Activated naive CD4-positive, alpha-beta T cell (primary cell): ENCODE measurements at places on chromosomes 1 and 21.

DNA sequence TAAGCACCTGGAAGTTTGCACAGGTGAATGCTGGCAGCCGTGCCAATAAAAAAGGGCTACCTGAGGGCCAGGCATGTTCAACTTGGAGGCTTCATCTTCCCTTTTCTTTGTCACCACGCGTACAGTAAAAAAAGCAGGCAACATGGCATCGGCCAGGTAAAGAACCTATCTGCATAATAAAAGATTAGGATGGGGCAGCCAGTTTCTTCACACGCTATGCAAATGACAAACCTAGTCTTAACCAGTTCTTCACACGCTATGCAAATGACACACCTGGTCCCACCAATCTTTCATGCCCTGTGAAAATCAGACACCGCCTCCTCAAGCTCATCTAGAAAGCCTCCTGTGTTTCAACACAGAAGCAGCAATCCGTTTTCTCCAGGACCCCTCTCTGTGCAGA, 413.4 kb downstream of the HLX start:
- DNase-seq, result no peak

DNA sequence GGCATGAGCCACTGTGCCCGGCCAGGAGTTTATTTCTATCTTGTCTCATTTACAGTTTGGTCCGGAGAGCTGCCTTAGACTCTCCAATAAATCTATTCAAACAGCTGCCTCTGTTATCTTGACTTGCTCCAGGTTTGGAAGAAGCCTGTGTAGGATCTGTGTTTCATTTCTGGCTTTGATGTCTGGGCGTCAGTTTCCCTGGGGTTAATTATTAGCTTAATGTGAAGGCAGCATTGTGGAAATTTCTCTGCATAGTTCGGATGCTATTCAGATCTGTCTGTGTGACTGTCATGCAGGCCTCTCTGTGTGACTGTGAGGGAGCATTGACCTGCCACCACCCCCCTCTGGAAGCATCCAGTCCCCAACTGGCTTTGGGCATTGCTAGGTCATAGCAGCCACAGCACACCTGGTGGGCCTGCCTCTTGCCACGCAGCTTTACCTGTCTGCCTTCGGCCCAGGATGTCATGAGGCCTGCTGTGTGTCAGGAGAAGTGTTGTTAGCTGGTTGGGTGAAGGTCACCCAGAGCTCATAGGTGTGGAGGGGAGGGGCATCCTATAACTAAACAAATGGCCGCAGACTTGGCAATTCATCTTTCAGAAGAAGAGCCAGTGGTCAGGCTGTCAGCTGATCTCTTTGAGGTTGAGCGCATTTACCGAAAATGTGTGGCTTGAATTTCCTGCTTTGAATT, 9.8 kb downstream of the IFNGR2 start:
- no peak for DNase-seq

GRCh38 chr1:185104083-185104482, 52.7 kb downstream of the TRMT1L start:
- no peak for DNase-seq

- DNase-seq, result no peak
Observed at GRCh38 chr1:89732643-89733222, 88.1 kb upstream of the LRRC8D start.

DNA sequence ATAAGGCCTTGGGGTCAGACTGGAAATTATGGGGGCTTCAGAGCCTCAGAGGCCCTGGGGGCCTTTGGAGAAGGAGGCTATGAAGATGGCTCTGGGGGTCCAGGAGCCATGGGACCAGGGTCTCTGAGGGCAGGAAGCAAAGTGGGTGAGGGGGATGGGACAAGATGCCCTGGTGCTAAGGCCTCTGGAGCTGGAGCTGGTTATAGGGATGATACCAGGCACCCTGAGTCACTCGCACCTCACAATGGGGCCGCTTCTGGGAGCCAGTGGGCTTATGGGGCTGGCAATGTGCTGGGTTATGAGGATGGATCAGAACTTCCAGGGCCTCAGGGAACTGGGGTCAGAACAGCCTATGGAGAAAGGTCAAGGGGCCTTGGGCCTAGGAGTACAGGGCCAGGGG, 17.6 kb downstream of the IGFN1 start:
- no peak for DNase-seq

GRCh38 chr1:15120251-15120945, 33.1 kb upstream of the TMEM51 start:
- no peak for DNase-seq

- no peak for DNase-seq
Observed at GRCh38 chr1:244391761-244392160, 59.9 kb downstream of the ADSS2 start.

GRCh38 chr1:46646844-46647243, 21.3 kb downstream of the ATPAF1 start:
- DNase-seq, result no peak

- no peak for DNase-seq
Observed at GRCh38 chr1:119472080-119472818, 34.8 kb upstream of the HSD3B1 start.

GRCh38 chr1:42759114-42759513, 7.7 kb downstream of the P3H1 start:
- no peak for DNase-seq

DNA sequence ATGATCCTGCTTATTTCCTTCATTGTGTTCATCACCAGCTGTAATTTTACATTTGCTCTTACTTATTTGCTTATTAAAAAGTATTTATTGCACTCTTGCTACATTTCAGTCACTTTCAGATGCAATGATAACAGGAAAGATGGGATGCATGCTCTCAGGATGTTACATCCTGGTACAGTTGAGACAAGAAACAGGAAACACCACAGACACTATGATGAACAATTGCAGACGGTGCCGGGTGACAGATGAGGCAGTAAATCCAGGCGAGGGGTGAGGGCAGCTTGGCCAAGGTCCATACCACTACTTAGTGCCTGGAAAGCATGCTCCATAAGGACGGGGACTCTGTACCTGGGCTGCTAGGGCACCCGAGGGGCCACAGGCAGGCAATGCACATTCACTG, 156.6 kb upstream of the RAB4A start:
- DNase-seq, result no peak

GRCh38 chr1:223775054-223775453, 62.7 kb downstream of the CAPN2 start:
- no peak for DNase-seq

DNA sequence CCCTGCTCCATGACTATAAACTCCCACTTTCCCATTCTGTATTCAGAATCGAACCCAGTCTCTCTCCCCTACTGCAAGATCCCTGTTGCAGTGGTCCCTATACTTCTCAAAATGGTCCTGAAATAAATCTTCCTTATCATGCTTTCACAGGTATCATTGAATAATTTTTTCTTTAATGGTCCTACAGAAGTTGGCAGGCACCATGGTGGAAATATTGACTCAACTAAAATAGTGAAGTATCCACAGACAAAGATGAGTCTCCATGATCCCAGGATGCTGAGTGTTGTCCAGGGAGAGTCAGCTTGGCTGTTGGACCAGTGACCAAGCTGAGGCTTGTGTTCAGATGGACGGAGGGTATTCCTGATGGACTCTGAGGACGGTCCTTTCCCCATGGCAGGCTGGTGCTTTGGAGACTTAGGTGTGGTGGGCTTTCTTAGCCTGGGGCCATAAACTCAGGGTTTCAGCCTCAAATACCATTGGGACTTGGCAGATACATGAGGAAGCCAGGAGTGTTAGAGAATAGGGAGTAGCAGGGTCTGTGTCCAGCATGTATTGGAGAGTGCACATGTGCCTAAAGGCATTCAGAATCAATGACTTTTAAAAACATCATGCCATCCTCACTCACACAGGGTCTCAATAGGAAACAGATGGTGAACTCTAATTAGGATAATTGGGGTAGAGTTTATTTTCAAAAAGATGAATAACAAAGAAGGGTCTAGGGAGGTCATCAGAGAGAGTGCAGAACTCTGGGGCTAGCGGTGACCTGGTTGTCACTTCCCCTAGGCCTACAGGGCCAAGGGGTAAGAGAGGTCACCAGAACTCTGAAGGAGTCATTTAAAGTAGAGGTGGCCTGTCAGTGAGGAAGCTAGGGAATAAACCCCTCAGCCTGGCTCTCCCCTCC, 19.8 kb downstream of the TINAGL1 start:
- DNase-seq, result no peak

GRCh38 chr1:89085781-89086180, 20.8 kb upstream of the GBP1 start:
- DNase-seq, result peak; percentile 12

DNA sequence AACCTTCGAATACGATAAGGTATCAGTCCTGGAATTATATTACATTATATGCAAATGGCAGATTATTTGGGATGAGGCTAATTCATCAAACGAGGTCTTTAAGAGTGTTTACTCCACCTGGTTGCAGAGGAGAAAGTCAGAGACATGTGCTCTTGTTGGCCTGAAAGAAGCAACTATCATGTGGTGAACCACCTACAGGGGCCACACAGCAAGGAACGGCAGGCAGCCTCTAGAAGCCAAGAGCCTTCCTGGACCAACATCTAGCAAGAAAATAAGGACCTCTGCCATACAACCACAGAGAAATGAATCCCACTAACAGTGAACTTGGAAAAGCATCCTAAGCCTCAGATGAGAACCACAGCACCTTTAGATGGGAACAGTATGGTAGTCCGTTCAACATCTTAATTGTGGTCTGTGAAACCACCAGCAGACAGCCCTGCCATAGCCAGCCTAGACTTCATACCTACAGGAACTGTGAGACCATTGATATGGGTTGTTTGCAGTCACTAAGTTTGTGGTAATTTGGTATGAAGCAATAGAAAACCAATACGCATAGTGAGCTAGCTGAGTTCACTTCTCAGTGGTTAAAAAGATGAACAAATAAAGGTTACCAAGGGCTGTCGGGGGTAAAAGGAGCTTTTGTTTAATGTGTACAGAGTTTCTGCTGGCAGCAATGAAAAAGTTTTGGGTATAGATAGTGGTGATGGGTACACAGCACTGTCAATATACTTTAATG, 345.7 kb upstream of the RUNX1 start:
- no peak for DNase-seq

GRCh38 chr1:154992721-154993571, 440 bp upstream of the LENEP start:
- no peak for DNase-seq

DNA sequence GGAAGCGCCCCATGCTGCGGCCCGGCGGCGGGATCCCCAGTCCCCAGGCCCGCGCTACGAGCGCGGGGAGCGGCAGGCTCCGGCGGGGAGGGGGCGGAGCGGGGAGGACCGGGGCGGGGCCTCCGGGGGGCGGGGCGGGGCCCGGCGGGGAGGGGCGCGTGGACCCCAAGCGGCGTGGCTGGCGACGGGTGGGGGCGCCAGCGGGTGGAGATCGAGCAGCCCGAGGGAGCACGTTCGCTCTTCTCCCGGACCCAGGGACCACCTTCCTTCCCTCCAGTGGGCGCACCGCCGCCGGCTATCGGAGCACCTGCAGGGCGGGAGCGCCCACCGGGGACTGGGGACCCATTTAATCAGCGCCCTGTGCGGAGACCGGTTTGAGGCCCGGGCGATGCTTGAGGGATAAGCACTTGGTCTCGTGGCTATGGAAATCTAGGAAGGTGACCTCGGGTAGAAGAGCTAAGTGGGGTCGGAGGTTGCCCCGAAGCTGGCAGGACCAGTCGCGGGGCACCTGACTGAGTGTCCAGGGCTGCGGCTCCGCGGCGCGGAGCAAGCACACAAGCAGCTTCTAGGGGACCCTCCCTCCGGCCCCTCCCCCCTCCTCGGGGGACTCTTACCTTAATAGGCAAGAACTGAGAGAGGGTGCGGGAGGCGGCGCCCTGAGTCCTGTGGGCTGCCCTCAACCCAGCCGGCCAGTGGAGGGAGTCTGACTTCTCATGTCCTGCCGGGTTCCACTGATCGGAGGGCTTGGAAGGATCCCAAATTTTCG, at the start of gene TSPAN2:
Gene TSPAN2, minus strand, starts transcription at position 84 of the 766 bp plus-strand sequence. Its CDS starts 71 bp downstream, at position 13.
- peak; percentile 39 for DNase-seq

DNA sequence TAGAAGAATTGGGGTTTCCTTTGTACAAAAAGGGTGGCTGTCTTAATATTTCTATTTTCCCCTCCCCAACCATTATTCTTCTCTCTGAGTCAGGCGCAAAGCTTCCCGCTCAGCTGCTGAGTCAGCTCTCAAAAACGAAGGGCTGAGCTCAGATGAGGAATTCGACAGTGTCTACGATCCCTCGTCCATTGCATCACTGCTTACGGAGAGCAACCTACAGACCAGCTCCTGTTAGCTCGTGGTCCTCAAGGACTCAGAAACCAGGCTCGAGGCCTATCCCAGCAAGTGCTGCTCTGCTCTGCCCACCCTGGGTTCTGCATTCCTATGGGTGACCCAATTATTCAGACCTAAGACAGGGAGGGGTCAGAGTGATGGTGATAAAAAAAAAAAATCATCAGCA, 3.0 kb upstream of the TUFT1 start:
- DNase-seq, result no peak

- DNase-seq, result no peak
Observed at GRCh38 chr1:175735144-175735543, 8.3 kb downstream of the TNR start.

GRCh38 chr1:39898191-39898590, 3.5 kb downstream of the MYCL start:
- no peak for DNase-seq

- no peak for DNase-seq
Observed at GRCh38 chr1:24899581-24900485, 30.2 kb downstream of the RUNX3 start.

- DNase-seq, result no peak
Observed at GRCh38 chr1:245301921-245302320, 147.1 kb downstream of the KIF26B start.

- DNase-seq, result no peak
Observed at GRCh38 chr1:112807999-112808398, 92.9 kb upstream of the PPM1J start.

DNA sequence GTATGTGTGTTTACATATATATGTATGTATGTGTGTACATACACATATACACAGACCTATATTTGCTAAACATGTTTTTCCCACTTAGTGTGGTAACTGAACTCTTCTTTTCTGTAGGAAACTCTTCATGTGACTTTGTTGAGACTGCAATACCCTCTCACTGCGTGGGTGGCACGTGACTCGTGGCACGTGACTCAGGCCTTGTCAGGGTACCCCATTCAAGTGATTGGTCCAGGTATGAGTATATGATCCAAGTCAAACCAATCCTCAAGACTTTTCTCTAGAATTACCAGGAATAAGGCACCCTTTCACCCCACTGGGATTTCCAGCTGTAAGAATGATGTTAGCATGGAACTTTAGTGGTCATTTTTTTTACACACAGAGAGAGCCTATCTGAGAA, 149.2 kb upstream of the KCNK2 start:
- DNase-seq, result no peak

GRCh38 chr1:151475175-151475574, 15.9 kb upstream of the POGZ start:
- no peak for DNase-seq

GRCh38 chr1:97143236-97143882, 421.8 kb downstream of the PTBP2 start:
- DNase-seq, result no peak

- DNase-seq, result no peak
Observed at GRCh38 chr1:88134983-88135921, 548.8 kb upstream of the PKN2 start.

- DNase-seq, result no peak
Observed at GRCh38 chr21:33022489-33022827, 3.3 kb upstream of the OLIG2 start.
